Activated naive CD4-positive, alpha-beta T cell treated with anti-CD3 and anti-CD28 coated beads, Interleukin-2, amount 10 ng/mL, durations not matched to agents 7 days and 5 days (primary cell): ENCODE measurements at places on chromosomes 2 and 18.

DNA sequence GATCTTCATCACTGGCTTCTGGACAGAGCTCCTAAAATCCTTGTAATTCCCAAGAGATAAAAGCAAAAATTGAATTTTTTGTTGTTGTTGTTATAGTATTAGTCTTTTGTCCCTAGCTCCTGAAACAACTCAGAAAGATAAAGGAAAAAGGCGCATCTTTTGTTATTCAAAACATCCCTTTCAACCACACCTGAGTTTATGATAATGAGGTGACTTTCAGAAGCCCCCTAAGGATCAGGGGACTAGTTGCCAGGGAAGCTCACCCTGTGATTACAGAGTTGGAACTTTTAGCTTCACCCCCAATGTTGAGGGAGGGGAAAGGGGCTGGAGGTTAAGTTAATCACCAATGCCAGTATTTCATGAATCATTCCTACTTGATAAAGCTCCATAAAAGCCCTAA lies 10.3 kb upstream of the CERKL start:
- no peak for DNase-seq
- H3K4me1 ChIP-seq = no peaks in the 10 kb centered on the region
- H3K36me3 ChIP-seq = no peaks in the 10 kb centered on the region
- peaks cover 16% of the 10 kb centered on the region for H3K27me3 ChIP-seq

GRCh38 chr18:41989508-41989907 lies 34.5 kb downstream of the PIK3C3 start:
- no peak overlapping the region for H3K4me3 ChIP-seq
- no peaks in the 10 kb centered on the region for H3K27me3 ChIP-seq
- peaks cover 35% of the 10 kb centered on the region for H3K36me3 ChIP-seq
- no peak overlapping the region for H3K27ac ChIP-seq
- H3K4me1 ChIP-seq = no peaks in the 10 kb centered on the region

DNA sequence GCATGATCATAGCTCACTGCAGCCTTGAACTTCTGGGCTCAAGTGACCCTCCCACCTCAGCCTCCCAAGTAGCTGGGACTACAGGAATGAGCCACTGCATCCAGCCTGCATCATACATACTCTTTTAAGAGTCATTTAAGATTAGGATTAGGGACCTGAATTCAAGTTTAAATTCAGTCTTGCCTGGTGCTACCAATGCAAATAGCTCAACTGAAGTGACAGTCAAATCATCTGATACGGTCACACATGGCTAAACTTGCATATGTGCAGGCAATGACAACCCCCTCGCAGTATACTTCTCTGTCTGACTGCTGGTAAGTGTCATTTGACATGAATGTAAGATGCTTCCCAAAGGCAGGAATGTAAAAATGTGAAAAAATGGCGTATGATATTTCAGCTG lies 31.8 kb upstream of the TMEM131 start:
- no peak overlapping the region for H3K27ac ChIP-seq
- H3K4me3 ChIP-seq = no peak overlapping the region
- H3K36me3 ChIP-seq = no peaks in the 10 kb centered on the region
- no peak for DNase-seq
- H3K4me1 ChIP-seq = peaks cover 26% of the 10 kb centered on the region
- peaks cover 9% of the 10 kb centered on the region for H3K27me3 ChIP-seq

GRCh38 chr18:61443081-61443725 lies 110.0 kb downstream of the CDH20 start:
- H3K4me3 ChIP-seq = no peak overlapping the region
- DNase-seq = no peak
- H3K4me1 ChIP-seq = no peaks in the 10 kb centered on the region
- H3K27me3 ChIP-seq = no peaks in the 10 kb centered on the region
- no peaks in the 10 kb centered on the region for H3K36me3 ChIP-seq

GRCh38 chr2:217360781-217361482 lies 501.1 kb upstream of the TNP1 start:
- H3K27me3 ChIP-seq = no peaks in the 10 kb centered on the region
- no peak for DNase-seq
- no peaks in the 10 kb centered on the region for H3K36me3 ChIP-seq
- no peak overlapping the region for H3K27ac ChIP-seq
- H3K4me1 ChIP-seq = no peaks in the 10 kb centered on the region
- H3K4me3 ChIP-seq = no peak overlapping the region

DNA sequence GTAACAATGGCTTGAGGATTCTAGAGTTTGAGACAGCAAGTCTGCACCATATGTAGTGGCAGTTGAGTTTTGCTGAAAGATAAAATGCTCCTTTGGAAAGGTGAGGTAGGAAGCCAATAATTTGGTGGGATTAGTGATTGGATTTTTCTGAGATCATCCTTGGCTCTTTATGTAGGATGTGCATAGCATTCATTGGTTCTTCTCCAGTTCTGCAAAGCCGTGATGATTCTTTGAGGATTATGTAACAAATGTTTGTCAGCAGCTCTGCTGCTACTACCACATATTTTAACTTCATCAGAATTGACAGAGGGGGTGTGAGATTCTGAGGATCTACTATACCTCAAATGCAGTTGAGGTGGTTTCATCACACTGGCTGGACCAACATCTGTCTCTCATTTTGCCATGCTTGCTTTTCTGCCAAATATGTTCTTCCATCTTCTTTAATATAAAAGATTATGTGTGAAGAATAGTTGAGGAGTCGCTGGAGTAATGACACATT lies 188.9 kb upstream of the RASGRP3 start:
- H3K27ac ChIP-seq = no peak overlapping the region
- no peaks in the 10 kb centered on the region for H3K4me1 ChIP-seq
- H3K27me3 ChIP-seq = peaks cover 3% of the 10 kb centered on the region
- no peak overlapping the region for H3K4me3 ChIP-seq

DNA sequence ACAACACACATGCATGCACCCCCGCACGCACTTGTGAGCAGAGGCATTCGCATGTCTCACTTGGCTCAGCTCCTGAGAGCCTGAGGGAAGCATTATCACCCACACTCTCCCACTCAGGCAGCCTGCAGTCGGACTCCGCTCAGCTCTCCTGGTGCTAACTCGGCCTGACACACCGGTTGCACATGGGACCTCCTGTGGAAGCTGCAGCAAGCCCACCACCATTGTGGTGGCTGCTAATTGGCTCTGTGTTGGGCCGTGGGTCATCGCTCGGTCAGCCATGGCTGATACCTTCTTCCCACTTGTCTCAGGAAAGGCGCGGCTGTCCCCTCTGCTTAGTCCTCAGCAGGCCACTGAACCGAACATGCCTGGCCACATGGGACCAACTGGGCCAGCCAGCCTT lies 13.7 kb upstream of the TEX261 start:
- H3K27me3 ChIP-seq = peaks cover 32% of the 10 kb centered on the region
- no peak for DNase-seq
- no peak overlapping the region for H3K27ac ChIP-seq
- no peak overlapping the region for H3K4me3 ChIP-seq
- no peaks in the 10 kb centered on the region for H3K4me1 ChIP-seq

DNA sequence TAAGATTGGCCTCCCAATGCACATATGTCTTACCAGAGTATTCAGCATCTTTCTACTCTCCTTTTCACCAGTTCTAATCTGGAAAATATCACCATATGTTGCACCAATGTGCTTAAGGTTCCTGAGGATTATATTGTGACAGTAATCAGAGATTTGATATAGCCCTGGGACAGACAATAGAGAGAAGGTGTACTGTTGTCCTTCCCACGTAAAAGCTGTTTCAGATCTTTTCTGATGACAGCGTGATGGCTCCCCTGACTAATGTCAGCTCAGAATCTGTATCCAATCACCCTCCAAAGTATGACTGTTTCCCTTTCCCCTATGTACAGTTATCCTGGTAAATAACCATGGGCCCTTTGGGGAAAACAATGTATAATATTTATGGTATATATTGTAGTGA lies 9.0 kb upstream of the MLPH start:
- H3K4me3 ChIP-seq = no peak overlapping the region
- no peaks in the 10 kb centered on the region for H3K36me3 ChIP-seq
- peaks cover 13% of the 10 kb centered on the region for H3K4me1 ChIP-seq
- no peak overlapping the region for H3K27ac ChIP-seq
- peaks cover 55% of the 10 kb centered on the region for H3K27me3 ChIP-seq
